Activated CD4-positive, CD25-positive, alpha-beta regulatory T cell treated with anti-CD3 and anti-CD28 coated beads, Interleukin-2, amount 50 U/mL, for 72 hours (primary cell): ENCODE measurements at places on chromosomes 1 and 21.

DNA sequence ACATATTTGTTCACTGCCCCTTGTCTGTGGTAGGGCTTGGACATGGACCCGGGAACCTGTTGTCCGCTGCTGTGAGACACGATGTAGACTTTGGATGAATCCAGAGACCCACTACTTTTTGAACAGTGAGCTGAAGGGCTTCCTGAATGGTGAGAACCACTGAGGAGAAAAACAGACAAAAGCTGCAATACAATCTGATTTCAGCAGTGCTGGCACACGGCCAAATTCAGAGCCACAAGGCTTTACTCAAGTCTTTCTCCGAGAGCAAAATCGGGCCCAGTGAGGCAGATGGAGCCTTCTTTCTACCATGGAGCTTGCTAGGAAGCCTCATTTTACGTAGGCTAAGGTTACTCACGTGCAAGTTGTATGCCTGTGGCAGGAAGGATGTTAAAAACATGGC is 197.6 kb downstream of the SIPA1L2 start:
- DNase-seq = no peak

DNA sequence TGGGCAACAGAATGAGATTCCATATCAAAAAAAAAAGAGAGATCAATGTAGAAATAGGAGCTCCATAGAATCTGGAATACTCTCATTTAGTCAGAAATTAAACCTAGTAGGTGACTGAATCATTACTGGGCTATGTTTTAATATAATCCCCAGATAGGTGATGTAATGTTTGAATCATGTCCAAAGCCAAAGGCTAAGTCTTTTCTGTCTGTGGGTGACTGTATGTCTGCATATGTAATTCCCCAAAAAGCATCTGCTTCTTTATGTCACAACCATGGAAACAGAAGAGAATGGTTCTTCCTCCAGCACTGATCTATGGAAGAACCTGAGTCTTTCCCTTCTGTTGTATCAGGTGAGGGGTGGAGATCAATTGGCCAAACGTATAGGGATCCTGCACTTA is 5.8 kb downstream of the LAMC2 start:
- DNase-seq = no peak

GRCh38 chr1:199113265-199113869 is 474.5 kb downstream of the PTPRC start:
- DNase-seq = peak; percentile 65

GRCh38 chr1:186735463-186735862 is 55.2 kb upstream of the PTGS2 start:
- DNase-seq = no peak

GRCh38 chr21:38613686-38614085 is 115.4 kb upstream of the ERG start:
- no peak for DNase-seq

GRCh38 chr1:48611841-48612240 is 139.8 kb upstream of the SPATA6 start:
- DNase-seq = no peak

DNA sequence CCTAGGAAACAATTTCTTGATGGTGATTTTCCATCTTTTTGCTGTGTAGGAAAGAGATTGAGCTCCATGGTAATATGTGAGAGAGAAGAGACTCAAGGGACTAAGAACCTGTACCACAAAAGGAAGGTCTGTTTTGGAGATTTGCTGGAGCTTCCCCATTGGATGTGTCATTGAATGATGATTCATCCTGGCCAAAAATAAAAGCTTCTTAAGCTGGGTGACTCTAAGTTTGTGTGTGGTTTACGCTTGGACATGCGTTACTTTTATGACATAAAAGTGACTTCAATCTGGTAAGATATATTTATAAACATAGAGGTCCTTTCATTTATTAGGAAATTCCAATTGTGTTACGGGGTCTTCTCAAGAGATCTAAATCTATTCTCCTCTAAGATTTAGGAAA is 17.4 kb upstream of the IL19 start:
- DNase-seq = no peak

DNA sequence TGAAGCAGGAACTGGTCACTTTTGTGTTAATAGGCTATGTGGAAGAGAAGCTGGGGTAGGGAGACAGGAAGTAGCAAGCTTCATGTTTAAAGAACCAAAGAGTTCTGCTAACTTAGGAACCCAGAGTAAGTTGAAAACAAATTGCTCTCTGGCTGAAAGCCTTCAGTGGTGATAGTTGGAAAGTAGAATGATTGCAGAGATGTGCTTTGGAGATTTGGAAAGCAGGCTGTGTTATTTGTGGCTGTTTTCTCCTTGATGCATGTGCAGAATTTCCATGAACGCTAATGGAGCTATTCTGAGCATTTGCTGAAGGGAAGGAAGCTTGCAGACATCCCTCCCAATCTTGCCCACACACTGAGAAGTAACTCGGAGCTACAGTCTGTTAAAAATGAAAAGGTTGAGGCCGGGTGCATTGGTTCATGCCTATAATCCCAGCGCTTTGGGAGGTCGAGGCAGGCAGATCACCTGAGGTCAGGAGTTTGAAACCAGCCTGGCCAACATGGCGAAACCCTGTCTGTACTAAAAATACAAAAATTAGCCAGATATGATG is 45.7 kb downstream of the TCEANC2 start:
- DNase-seq = no peak

DNA sequence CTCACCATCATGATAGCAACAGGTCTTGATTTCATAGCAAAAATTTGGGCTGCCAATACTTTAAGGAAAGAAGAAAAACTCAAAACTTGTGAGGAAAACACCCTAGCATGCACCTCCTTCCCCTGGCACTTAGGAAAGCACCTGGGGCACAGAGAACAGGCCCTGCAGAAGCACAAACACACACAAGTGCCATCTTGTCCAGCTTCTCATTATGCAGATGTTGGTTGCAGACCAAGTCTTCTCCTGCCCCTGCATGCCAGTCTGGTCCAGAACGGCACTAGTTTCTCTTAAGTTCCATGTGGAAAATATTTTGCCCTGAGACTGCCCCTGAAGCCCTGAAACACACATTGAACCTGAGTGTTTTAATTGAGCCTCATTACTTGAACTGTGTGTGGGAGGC is 6.3 kb upstream of the ETV3 start:
- DNase-seq = no peak

GRCh38 chr1:225928186-225929175 is 4.4 kb upstream of the PYCR2 start:
- no peak for DNase-seq

DNA sequence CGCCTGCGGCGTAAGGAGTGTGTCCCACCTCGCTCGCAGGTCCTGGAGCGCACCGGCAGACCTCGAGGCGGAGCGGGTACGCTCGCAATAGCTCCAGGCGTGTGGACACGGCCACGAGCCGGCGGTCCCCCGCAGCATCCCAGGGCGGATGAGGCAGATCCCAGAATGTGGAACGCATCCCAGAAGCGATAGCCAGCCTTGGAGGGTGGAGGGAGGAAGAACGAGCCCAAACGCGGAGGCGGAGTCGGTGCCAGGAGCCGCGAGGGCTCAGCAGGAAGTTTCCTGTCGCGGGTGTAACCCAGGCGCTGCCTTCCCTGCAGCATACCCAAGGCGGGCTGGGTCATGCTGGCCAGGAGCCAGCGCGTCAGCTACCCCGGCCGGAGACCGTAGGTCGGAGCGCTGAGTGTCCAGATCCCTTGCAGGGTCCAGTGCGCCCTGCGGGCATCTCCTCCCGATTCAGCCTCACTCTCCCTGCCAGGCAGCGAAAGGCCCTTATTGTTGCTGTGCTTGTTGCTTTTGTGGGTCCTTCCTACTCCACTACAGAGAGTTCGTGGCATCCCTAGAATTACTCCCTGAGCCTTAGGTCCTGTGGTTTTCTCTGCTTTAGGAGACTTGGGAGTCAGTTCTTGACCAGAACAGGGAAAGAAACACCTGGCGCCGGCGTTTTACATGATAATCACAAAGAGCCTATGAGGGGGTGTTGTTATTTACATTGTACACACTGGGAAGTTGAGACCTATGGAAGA is 27.7 kb downstream of the STYXL2 start:
- peak; percentile 40 for DNase-seq

- no peak for DNase-seq
Observed at GRCh38 chr1:145796753-145797152, 27.1 kb downstream of the RNF115 start.

GRCh38 chr1:43144237-43144636 is 27.9 kb downstream of the EBNA1BP2 start:
- DNase-seq = no peak

DNA sequence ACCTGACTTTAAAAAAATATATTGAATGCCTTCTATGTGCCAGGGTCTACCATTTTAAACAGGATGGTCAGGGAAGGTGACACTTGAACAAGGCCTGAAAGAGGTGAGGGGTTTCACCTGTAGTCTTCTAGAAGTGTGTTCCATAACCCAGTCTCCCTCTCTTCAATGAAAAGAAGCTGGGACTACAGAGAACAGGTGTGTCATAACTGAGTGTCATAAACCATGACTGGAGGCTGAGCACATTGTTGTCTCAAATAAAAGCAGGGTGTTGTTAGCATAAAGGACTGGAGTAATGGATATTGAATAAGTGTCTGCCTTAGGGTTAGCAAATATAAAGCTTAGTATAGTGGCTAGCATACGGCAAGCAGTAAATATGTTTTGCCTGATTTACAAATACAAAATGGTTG is 65.4 kb downstream of the SYDE2 start:
- no peak for DNase-seq

DNA sequence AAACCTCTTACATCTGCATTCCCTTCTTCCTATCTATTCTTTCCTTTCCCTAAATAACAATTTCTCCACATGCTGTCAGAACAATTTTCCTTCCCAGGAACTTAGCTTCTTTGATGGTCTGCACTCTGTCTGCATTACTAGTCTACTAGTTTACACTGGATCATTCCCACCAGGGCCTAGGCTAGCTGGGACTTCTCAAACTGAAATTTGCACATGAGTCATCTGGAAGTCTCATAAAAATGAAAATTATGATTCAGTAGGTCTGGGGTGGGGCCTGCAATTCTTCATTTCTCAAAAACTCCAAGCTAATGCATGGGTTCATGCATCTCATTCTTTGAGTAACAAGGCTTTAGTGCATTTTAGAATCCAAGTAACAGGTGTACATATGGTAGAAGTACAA is 74.2 kb downstream of the GABPA start:
- no peak for DNase-seq

- DNase-seq = no peak
Observed at GRCh38 chr1:167899253-167899681, 14.7 kb downstream of the ADCY10 start.

DNA sequence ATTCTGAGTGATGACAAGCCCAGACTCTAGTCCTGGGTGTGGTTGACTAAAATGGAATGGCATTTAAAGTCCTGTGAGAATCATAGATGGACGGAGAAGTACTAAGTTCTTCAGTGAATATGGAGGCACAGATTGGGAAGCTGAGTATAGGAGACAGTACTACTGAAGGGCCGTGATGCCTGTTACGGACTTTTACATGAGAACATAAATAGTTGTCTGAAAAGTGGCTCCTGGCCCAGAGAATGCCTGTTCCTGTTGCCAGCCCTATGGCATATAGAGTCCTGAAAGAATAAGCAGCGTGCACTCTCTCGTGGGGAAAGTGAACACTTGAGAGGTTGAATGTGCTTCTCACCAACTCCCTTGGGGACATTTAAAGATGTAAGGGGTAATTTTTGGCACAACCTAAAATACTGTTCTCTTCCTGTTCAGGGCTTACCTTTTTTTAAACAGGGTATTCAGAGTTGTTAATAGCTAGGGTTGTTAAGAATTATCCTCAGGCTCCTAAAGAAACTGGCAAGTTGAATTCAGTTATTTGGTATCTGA is 20.4 kb downstream of the CCT8 start:
- DNase-seq = no peak

DNA sequence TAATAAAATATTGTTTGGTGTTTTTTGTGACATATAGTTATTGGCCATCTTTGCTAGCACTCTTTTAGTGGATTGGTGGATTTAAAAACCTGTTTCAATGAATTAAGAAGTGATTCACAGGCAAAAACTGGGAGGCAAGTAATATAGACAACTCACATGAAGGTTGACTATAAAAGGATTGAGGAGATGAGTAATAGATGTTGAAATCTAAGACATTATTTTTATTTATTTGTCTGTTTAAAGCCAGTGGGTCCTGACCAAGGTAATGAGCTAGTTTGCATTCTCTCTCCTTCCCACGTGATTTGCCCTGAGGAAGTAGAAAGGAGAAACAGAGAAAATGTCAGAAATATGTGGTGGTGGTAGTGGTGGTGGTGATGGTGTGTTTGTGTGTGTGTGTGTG is 351.5 kb upstream of the ZP4 start:
- DNase-seq = no peak

DNA sequence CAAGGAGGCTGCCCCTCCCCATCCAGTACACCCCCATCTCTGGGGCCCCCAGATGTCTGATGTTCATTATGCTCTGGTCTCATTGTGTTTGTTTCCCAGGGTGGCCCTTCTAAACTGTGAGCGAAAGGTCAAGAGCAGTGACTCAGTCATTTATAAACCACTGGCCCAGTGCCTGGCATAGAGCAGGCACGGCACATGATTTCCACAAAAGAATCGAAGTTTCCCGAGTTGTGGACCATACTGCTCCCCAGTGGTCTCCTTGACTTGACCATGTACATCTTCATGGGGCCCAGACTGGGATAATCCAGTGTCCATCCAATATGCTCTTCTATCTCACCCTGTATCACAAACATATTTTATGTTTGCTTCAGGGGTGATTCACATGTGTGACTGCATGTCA is 153.3 kb downstream of the NR5A2 start:
- DNase-seq = no peak

DNA sequence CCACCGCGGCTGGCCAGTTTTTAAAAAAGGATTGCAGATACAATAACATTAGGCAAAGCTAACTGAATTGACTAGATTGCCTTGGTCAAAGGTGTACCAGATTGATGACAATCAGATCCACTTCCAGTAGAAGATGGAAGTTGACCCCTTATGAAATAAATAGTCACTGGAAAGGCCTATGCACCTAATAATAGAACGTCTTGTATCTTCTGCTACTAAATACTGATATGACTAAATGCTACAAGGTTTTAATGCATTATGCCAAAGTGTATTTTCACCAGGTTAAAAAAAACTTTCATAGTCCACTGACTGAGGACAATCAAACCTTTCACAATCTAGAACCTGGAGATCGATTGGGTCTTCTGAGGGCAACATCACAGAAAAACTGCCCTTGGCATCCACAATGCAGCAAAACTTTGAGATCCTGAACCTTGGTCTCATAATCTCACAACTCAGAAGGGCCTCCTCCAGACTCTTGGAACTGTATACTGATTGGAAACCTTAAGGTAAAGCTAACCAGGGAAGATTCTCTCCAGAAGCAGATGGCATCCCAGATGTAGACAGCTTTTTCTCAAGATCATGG is 7.8 kb upstream of the RBBP5 start:
- no peak for DNase-seq

GRCh38 chr21:30518876-30519275 is 16.9 kb upstream of the KRTAP19-5 start:
- no peak for DNase-seq
